Stimulated activated CD4-positive, alpha-beta T cell treated with anti-CD3 and anti-CD28 coated beads, Interleukin-2, amount 100 ng/mL, for 48 hours (primary cell): ENCODE measurements at places on chromosomes 6 and 20.

GRCh38 chr6:34544052-34544604, 12.0 kb downstream of the SPDEF start:
- no peak for DNase-seq

GRCh38 chr6:10268111-10268510, 146.8 kb downstream of the TFAP2A start:
- no peak for DNase-seq

- no peak for DNase-seq
These were observed 29.4 kb downstream of the TRAF3IP2 start for GRCh38 chr6:111576291-111576690.

DNA sequence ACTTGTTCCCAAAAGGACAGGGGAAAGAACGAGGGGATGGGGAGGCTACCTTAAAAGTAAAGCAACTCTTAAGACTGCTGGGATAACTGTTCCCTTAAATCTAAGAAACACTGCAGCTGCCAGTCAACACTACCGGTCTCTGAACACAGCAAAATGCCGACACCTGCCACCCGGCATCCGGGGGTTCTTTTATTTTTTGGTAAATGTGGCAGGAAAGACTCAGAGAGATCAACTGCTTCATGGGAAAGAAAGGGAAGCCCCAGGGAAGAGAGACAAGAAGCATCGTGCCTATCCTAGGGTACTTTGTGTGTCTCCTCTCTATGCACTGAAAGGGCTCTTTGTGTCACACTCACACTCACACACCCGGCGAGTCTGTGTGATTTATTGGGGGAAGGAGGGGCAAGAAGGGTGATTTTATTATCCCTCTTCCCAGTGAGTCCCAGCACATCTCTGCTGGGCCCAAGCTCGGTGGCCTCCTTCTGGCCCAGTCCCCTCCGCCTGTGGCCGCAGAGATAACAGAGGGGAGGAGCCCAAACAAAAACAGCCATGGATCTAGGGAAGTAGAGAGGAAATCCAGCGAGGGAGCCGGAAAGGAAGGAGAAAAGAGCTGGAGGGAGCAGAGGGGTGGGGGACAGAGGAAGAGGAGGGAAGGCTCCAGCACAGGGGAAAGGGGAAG, 1.4 kb downstream of the FYN start:
- DNase-seq, result no peak

GRCh38 chr20:47318586-47319516, 37.6 kb downstream of the ZMYND8 start:
- no peak for DNase-seq

GRCh38 chr6:35543459-35544193, 30.9 kb upstream of the TULP1 start:
- DNase-seq, result no peak

DNA sequence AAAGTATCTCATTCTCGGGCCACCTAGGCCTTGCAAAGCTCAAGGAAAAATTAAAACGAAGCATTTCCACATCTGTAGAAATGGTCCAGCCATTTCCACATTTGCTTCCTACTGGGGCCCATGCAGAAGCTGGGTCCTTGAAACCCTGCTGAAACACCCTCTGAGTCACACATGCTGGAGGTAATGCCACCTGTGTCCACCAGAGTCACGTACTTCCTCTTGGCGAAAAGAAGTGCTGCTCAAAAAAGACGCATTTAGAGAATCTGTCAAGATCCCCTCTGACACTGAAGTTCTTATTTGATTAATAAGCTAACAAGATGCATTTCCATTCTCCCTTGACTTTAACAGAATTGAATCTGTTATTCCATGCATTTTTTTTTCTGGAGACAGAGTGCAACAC, 423.2 kb downstream of the PREX1 start:
- no peak for DNase-seq

GRCh38 chr20:37473249-37474000, 47.6 kb upstream of the NNAT start:
- no peak for DNase-seq

DNA sequence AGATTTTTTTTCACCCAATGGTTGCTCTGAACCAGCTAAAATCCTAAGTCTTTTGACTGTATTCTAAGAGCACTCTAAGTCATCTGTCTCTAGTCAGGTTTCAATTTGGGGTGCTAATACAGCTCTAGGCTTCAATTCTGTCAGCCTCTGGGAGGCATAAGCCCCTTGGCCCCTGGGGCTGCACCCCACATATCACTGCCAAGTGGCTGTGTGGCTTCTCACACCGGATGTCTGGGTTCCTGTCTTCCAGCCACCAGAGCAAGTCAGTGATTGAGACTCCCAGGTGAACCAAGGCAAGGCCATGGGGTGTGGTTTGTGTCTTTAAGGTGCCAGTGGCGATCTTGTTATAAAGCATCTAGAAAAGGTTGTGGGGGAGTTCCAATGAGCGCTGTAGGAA, 136.5 kb downstream of the TMEM242 start:
- DNase-seq, result no peak
